ENCODE measurements at places on chromosomes 16 and 17.

DNA sequence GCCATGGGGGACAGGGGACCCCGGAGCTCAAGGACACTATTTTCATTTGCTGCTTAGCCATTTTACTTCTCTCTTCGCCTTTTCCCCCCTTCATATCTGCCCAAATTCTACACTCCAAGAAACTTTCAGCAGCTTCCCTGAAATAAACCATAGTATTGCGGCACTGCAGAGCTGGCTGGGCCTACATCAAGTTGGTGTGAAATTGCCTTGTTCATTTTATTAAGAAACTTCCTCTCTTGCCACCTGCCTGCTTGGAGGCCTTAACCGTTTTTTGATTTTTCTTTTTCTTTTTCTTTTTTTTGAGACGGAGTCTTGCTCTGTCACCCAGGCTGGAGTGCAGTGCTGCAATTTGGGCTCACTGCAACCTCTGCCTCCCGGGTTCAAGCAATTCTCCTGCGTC lies 7.4 kb upstream of the CPNE2 start:
- no peak for DNase-seq

DNA sequence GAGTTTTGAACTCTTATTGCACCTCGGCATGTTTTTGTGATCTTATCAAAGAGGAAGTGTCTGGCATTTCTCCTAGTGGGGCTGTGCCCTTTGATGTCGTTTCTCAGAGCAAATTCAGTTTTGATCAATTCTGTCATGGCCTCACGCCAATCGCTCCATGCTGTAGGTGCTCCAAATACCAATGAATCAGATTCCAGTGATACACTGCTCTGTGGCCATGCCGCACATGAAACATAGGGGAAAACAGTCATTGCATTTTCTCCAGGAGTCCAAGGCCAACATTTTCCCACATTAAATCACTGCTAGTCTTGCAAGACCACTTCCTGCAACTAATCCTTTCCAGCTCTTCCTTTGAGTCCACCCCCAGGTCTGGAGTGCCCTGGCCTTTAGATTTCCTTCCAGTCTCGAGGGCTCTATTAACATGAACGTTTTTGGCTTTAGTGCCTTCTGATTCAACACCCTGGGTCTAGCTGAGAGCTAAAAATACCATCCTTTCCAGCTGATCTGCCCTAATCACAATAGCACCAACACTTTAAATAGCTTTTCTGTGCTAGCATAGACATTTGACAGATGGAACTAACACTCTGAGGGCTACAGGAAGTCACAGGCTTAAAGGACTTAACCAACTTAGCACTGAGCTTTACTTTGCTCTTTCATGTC lies 18.2 kb upstream of the RASL10B start:
- no peak for DNase-seq

- DNase-seq = no peak
Observed at GRCh38 chr16:80273635-80274538, 266.9 kb upstream of the DYNLRB2 start.

- DNase-seq = no peak
Observed at GRCh38 chr17:4583782-4584100, 588 bp upstream of the SMTNL2 start.

GRCh38 chr16:48064971-48065370 lies 90.8 kb downstream of the ABCC12 start:
- no peak for DNase-seq

- no peak for DNase-seq
Observed at GRCh38 chr16:57882206-57882605, 79.9 kb upstream of the KIFC3 start.

DNA sequence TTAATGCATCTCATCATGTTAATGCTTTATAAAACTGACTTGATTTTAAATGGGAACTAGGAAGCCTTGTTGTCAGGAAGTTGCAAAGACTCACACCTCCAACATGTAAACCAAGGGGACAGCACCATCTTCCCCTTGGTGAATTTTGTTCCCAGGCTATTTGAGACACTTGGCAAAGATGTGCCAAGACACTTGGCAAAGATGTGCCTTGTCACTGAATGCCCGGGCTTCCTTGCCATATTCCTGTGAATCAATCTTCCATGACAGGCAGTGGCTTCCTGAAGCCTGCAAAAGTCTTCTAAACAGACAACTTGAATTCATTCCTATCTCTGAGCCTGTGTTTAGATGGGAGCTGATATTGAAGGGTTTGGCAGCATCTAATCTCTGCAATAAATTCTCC lies 465.4 kb upstream of the C16orf82 start:
- DNase-seq = no peak

DNA sequence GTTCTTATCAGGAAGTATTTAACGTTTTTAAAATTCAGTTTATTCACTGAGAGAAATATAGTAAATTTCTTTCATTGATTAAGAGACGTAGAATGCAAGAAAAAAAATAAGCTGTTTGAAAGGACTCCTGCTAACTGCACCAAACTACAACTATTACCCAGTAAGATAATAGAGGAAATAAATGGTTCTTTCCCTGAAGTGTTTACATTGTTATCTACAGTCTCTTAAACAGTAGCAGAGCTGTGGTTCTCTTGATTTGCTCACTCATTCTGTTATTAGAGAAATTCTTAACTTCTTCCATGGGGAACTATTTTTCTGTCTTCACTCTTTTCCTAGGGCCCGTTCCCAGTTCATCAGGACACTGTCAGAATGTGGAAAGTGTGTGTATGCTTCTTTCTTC lies 973.0 kb downstream of the KCNJ2 start:
- DNase-seq = no peak

GRCh38 chr16:1908983-1909382 lies 9.2 kb downstream of the HS3ST6 start:
- no peak for DNase-seq

DNA sequence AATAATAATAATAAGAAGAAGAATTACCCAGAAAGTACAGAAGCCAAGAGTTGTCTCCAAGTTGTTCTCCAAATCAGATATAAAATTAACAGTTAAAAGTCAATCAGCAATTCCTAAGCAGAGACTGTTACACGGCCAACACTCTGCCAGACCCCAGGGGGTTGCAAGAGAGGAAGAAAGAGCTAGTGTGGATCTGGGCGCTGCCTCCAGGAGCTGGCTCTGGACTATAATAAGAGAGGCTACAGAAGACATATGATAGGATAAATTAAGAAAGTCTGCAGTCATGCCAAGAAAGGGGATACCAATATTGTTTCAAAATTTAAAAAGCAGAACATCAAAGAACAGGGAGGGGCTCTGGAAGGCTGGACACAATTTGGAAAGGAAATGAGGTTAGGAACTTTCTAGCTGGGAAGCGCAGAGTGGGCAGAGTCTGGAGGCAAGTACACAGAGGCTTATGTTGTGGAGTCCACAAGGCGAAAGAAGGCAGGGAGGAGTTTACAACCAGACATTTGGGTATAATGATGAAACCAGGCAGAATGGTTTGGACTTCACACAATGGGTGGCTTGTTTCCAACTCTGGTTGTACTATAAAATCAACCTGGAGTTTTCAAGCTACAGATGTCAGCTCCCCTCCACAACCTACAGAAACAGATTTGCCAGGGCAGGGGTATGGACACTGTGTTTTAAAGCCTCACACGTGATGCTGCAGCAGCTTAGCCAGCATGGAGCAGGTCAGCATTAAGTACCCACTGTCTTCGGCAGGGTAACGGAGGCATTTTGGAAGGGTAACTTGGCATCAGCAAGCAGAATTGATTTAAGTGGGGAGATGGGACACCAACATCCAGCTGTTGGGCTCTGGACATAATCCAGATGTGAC lies 49.4 kb downstream of the SLC39A11 start:
- DNase-seq = no peak

DNA sequence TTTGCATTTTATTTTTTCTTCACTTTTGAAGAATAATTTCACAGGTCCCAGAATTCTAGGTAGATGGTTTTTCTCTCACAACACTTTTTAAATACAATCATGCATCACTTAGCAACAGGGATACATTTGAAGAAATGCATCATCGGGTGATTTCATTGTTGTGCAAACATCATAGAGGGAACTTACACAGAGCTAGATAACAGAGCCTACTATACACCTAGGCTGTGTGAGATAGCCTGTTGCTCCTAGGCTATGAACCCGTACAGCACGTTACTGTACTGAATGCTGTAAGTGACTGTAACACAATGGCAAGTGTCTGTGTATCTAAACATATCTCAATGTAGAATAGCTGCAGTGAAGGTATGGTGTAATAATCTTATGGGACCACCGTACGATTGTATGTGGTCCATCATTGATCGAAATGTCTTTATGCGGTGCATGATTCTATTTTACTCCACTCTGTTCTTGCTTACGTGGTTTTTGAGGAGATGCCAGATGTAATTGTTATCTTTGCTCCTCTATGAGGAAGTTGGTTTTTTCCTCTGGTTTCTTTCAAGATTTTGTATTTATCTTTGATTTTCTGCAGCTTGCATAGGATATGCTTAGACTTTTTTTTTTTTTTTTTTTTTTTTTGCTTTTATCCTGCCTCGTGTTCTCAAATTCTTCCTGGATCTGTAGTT lies 35.5 kb upstream of the TMEM92 start:
- DNase-seq = no peak

GRCh38 chr17:63173903-63174302 lies 207.9 kb downstream of the TANC2 start:
- DNase-seq = no peak

Measured in CD4-positive, alpha-beta T cell treated with Interleukin-2 at 100 ng/mL for 4 hours (primary cell).